ENCODE measurements at places on chromosomes 7 and 10.

GRCh38 chr7:107660381-107661080, at the start of gene SLC26A4:
TSS of gene SLC26A4 (plus strand) at chr7:107660828. CDS start at chr7:107661642, 814 bp downstream.
- no peak for DNase-seq

DNA sequence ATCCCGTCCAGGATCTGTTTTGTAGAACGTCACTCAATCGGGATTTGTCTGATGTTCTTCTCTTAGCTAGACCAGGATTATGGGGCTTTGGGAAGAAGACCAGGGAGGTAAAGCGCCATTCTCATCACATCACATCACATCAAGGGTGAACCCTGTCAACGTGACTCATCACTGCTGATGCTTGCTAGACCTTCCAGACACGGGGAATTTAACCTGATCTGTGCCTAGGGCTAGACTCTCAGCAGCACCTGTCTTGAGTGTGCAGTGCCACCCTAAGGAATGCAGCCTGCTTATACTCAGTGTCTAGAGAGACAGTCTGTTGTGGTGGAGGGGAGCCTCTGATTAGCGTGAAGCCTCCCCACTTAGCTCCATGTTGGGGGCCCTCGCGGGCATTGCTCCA, 678.6 kb upstream of the FOXK1 start:
- no peak for DNase-seq

GRCh38 chr7:137563981-137564380, 220.4 kb upstream of the PTN start:
- DNase-seq: no peak

DNA sequence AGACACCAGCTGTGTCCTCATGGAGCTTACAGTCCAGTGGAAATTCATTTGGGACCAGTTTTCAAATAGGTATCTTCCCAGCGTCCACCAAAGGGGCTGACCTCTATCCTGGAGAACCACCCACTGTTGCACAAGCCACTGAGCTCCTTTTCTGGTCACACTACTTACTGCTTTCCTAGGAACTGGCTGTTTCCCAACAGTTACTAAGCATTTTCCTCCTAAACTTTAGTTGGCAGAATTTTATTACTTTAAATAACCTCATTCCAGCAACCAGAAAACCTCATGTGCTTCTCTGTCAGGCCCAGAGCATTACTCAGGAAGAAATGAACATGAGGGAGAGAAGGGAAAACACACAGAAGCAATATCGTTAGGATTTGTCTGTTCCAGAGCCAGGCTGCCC, 183.1 kb downstream of the GPAM start:
- DNase-seq: no peak

DNA sequence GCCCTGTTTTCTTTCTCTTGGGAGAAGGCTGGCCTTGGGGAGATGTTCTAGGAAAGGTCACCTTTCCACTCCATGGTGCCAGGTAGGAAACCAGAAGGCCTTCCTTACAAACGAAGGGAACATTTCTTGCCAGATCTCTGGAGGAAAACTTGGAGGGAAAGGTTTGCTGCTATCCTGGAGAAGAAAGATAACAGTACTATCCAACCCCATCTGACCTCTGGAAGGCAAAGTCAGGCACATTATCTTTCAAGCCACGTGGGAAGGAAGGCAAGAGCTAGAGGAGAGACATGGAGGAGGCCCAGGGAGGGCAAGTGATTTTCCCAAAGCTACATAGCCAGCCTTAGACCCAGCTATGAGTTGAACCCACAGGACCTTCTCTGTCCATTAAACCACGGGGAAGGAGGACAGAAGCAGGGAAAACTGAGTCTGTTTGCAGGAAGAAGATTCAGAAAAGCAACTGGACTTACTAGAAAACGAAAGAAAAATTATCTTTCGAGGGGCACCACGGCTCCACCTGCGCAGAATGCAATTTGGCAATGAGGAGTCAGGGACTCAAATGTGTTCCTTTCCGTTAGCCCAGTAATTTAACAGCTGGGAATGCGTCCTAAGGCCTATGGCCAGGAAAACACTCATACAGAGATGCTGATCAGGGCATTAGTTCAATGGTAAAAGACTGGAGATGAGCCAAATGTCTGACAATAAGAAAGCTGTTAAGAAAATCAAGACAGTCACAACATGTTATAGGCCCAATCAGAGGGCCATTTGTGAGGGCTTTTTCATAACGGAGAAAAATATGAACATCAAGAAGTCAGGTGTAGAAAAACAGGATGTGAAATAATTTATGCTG, 32.0 kb upstream of the PSAP start:
- DNase-seq: no peak

DNA sequence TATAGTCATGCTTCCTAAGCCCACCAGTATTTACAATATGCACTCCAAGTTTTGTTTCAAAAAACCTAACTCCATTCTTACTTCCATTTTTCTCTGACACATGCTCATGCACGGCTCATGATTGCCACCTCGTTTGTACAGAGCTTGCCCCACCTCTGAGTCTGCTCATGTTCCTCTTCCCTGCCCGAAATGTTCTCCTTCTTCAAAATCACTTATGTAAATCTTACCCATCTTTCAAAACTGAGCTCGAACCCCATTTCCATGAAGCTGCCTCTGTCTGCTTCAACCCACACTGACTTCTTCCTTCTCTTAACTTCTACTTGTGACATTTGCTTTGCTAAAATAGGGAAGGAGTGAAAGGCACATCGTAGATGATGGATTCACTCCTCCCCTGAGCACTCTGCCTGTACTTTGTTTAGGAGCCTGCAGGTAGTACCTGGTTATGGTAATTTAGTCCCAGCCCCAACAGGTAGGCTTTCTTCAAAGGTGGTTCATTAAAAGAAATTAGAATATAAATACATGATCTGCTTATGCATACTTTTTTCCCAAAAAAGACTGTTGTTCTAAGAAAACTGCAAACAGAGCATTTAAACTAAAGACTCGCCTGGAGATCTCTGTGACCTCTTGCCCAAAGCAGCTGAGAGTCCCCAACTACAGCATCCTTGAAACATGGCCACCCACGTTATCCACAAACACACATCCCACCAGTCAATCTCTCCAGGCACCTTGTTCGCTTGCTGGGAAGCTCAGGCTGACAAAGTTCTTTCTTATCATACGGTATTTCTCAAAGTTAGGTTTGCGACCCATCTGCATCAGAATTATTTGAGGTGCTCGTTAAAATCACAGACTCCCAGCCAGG, 172.0 kb downstream of the DGKI start:
- DNase-seq: no peak

DNA sequence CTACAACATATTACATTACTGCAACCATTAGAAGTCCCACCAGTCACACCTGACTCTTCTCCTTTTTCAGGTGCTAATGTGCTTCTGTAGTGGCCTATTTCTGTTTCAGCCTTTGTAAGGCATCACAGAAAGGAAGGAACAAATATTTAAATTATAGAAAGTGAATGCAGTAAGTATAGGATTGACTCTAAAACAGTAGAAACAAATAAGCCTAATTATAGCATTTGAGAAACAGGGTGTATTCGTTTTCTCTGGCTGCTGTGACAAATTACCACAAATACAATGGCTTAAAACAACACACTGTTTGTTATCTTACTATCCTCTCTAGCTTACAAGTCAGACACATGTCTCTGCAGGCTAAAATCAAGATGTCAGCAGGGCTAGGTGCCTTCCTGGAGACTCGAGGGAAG, 69.4 kb downstream of the CCSER2 start:
- DNase-seq: no peak

- no peak for DNase-seq
These were observed 180.4 kb downstream of the EXOC4 start for GRCh38 chr7:133433165-133433812.

- no peak for DNase-seq
These were observed 11.1 kb downstream of the CALY start for GRCh38 chr10:133325440-133326222.

- DNase-seq: no peak
These were observed 19.2 kb downstream of the TNRC18 start for GRCh38 chr7:5404421-5404826.

DNA sequence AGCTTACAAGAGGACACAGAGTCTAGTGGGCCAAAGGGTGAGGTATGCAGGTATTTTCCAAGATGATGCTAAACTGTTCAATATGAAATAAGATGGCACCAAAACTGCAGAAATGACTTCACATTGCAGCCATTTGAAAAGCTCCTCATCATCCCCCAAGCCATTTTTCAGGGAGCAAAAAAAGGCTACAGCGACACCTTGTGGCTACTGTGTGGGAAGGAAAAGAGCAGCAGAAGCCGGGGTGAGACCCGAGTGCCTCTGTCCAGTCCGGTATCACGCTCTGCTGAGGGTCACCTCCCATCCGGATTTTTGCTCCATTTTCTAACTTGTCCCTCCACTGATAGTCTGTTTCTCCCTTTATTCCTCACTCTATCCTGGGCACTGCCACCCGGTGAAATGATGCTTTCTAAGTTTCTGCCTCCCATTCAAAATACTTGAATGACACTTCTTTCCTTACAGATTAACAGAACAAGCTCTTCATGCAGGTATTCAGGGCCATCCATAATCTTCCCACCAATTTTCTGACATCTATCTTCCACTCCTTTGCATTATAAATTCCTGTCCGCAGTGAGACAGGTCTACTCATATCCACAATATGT, 220.2 kb downstream of the DGKI start:
- no peak for DNase-seq

- no peak for DNase-seq
These were observed 25.7 kb upstream of the AGFG2 start for GRCh38 chr7:100513212-100513810.

DNA sequence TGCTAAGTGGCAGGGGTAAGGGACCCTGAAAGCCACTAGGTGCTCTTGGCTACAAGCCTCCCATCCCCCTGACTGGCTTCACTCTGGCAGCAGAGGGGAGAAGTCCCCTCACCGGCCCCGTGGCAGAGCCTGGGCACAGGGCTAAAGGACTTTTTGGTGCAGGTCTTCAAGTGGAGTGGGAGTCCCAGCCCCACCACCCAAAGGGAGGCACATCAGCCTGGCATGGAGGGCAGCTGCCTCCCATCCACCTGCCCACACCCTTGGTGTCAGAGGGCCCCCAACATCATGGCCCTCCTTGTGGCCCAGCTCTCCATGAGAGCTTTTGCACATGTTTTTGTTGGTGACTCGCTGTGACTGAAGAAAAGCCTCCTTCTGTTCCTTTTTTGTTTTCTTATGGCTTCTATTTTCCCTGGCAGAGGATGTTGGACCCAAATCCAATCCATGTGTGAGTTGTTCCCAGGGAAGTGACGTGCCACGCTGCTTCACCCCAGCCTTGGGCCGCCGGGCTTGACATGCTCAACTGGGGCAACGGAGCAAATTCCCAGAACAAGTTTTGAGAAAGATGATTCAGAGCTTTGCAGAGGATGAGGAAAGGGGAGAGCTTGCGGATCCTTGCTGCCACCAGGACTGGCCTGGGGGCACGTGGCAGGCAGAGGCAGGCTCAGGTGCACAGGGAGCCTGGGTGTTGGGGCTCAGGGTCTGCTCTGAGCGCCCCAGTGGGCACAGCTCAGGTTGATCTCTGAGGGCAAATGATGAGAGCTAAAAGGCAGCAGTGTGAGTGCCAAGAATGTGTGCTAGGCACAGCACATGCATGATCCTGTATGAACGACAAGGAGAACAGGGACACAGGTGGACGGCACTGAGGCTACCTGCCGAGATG, 1.9 kb upstream of the AEBP1 start:
- DNase-seq: no peak

DNA sequence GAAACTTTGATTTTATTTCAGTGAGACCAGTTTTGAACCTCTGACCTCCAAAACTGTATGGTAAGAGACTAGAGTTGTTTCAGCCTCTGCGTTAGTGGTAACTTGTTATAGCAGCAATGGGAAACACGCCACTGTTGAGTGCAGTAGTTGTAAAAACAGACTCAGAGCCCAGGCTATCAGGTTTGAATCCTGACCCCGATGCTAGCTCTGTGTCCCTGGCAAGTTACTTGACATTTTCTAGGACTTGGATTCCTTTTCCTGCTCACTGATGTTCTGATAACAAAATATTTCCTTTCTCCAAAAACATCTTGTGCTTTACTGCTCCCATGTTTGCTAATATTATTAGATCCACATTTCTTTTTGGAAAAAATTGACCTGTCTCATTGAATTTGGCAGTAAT, 131.0 kb downstream of the PLXDC2 start:
- no peak for DNase-seq

GRCh38 chr10:6182454-6183098, 20.2 kb upstream of the PFKFB3 start:
- no peak for DNase-seq

GRCh38 chr10:21437770-21438382, 87.6 kb downstream of the SKIDA1 start:
- no peak for DNase-seq

- DNase-seq: no peak
These were observed 50.3 kb downstream of the TPK1 start for GRCh38 chr7:144785521-144785920.

DNA sequence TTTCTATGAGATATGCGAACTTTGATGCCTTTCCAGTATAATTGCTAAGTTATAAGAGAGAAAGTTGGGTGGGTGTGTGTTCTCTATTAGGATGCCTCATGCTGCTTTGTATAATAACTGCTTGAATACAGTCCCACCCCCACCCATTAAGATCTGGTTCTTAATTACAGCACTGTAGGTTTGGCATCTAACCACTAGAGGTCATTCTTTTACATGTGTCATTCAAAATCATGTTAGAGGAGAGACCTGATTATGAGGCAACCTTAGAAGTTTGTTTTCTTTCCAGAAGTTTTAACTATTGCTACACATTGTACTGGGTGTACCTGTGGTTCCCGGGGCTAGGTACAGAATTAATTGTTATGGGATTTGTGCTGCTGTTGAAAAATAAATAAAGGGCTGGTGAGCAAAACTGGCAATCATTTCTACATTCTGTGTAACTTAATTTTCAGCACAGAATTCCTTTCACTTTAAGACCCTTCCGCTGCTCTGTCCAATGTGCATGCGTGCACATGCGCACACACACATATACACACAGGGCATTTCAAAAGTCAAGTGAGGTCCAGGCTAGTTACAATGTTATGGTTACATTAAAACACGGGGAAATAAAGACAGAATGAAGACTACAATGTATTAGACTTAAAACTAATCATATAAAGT, 1156.3 kb downstream of the SORCS3 start:
- DNase-seq: no peak

- no peak for DNase-seq
These were observed 12.5 kb upstream of the HERPUD2 start for GRCh38 chr7:35707422-35707821.

DNA sequence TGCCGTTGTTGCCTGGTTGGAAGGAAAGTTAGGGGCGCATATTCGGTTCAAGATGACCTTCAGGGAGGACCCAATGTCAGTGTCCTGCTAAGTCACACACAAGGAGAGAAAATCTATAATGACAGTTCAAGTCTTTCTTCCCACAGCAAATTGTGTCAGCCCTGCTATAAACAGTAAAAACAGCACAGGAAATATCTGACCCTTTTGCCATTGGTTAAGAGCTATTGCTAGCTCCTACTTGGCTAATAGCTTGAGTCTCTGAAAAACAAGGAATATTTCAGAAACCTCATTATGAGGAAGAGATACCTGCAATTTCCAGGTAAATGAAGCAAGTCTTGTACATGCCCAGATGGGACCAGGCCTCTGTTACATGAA, 175.6 kb downstream of the SKIDA1 start:
- no peak for DNase-seq
